ENCODE measurements at places on chromosomes 6 and 20.

- DNase-seq = no peak
These were observed 195.6 kb downstream of the GRM1 start for GRCh38 chr6:146224449-146224848.

DNA sequence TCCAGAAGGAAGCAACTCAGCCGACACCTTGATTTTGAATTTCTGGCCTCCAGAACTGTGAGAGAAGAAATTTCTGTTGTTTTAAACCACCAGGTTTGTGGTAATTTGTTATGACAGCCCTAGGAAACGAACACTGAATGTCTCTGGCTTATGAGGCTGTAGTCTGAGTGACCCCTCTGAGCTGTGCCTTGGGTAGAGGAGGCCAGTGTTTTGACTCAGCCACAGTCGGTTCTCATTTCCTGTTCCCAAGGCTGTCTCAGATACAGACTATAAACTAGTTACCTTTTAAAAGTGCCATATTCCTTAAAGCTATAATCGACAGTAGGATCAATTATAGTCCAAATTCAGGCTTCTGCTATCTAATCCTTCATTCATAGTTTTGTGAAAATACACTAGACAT, 391.2 kb upstream of the MAP3K7 start:
- no peak for DNase-seq

DNA sequence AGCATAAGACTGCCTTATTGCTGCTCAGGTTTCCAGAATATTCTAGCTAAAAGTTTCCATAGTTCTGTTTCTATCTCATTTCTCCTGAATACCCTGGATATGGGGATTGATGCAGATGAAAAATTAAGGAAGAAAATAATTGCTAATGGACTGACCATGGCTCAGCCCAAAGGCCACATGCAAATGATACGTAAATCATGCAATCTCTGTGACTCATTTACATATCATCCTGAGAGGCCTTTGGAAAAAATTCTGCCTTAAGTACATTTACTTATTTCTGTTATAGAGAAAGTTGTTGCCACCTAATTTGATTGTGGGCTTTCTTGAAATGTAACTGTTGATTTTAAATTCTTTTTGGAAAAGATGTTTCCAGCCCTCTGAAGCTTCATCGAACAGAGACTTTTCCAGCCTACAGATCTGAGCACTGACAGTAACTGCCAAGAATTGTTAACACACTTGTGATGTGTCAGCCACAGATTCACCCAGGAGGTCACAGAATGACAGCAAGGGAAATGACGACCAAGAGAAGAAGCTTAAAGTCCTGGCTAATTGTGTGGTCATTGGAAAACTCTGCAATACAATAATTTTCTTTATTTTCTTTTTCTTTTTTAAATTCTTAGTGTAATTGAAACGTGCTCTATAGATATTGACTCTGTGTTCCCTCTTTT, 174.8 kb downstream of the DOK5 start:
- no peak for DNase-seq

DNA sequence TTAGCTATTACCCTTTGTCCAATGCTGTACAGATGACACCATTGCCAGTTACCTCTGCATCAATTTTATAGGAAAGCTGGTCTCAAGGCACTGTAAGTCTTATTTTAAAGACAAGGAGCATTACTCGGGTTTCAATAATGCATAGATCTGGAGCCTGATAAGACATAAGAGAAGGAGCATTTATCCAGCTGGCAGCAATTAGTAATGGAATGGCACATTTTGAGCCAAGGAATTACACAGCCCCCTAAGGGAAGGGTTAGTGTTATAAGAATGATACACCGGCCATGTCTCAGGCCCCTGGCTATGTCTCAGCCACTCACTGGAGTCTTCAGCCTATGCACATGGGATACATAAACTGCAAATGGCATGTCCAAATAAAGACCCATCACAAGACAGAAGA, 23.1 kb upstream of the TMEM242 start:
- DNase-seq = no peak

DNA sequence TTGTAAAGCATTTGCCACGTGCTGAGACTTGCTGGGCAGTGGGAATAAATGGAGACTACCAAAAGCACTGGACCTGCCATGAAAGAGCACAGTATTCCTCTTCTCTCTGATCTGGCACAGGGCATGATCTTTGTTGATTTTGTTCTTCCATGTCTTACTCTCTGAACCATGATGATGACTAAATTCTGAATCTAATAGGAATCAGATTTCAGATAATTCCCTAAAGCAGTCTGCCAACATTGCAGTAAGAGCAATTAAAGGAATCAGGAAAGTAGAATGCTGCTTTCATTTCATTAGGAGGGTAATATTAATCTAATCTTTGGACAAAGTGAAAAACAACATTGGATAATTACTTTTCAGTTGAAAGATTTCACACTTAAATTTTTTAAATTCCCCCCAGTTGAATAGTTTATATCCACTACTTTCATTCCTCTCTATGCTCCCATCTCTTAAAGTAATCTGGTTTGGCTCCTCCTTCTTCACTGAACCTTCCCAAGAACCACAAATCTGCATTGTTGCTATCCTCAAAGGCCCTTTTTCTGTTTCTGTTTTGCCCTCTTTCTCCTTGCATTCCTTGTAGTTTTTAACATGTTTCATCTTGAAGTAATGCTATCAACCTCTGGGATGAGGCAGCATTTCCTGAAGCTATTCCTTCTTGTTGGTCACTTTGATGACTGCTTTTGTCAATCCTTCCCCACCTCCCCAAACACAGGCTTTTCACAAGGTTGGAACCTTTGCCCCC, 243.2 kb upstream of the TENT5A start:
- no peak for DNase-seq

GRCh38 chr6:42345696-42346416, 105.9 kb downstream of the TRERF1 start:
- DNase-seq = no peak

DNA sequence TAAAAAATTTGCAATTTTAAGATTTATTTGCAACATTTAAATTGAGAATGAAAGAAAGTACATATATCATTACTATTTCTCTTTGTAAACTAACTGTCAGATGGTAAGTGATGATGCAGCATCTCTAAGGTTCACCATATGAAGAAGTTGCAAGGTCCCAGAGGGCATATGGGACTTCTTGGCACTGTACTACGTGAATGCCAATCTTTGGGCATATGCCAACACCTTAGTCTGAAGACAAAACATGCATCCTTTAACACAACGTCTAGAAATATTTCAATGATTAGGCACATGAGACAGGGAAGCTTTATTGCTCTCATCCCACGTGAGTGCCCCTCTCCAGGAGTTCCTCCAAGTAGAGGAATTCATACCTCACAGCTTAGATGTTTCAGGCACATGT, 66.8 kb downstream of the CDK19 start:
- DNase-seq = no peak

DNA sequence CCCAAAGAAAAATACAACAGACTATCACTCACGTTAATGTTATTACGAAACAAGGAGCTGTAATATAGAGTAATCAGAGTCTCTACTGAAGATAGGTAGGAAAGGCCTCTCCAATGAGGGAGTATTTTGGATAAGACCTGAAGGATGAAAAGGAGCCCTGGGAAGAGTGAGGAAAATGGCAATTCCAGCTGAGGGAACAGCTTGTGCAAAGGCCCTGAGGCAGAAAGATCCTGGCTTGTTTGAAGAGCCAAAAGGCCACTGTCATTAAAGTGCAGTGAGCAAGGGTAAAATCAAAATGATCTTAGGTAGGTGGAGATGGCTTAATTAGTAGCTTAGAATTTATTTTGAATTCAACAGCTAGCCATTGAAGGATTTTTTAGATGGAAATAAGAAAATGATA, 138.6 kb downstream of the KHDC1L start:
- DNase-seq = no peak

DNA sequence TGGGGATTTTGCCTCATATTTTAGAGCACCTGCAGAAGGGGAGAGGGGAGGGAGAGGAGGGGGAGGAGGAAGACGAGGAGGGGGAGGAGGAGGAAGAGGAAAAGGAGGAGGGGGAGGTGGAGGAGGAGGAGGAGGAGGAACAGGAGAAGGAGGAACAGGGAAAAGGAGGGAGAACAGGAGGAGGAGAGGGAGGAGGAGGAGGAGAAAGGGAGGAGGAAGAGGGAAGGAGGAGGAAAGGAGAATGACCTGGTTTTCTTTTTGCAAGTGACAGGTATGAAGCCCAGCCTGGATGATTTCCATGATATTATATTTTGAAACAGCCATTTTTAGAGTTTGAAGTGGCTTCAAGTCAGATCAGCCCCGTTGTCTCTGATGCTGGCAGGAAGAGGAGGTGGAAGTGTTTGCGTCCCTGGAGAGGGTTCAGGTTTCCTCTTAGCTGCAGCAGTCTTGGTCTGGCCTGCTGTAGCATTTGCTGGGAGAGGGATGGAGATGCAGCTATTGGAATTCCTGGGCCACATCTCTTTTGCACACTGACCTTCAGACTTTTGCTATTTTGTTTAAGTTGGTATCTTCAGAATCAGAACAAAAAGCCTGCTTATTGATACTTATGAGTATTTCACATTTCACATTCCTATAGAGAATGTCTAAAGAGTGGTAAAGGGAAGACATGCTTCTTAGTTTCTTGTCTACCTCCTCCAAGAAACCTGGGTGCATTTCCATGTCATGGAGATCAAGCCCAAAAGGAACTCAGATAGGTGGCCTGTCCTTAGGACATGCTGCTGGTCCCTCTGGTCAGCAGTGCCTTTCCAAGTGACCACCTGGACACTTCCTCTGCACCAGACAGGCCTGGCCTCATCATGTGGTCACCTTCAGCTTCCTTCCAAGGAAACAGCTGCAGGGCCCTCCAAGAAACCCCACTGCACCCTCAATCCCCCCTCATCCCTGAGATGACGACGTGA, 54.3 kb upstream of the IYD start:
- DNase-seq = no peak

DNA sequence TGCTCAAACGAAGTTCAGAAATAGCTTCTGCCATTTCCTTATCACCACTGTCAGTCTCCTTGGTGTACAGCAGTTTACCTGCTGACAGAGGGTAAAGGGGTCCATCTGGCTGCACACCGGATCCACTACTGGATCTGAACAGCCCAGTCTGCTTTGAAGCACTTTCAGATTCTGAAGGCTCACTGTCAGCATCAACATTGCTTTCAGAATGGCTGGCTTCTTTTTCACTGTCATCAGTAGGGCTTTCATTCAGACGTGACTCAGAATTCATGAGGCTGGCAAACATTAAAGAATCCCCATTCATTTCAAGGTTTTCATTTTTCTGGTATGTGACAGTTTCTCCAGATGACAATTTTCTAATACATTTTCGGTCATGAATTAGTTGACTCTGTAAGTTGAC, 21.0 kb upstream of the PNISR start:
- no peak for DNase-seq

- DNase-seq = no peak
These were observed 161.1 kb downstream of the DLL1 start for GRCh38 chr6:170129691-170130171.

DNA sequence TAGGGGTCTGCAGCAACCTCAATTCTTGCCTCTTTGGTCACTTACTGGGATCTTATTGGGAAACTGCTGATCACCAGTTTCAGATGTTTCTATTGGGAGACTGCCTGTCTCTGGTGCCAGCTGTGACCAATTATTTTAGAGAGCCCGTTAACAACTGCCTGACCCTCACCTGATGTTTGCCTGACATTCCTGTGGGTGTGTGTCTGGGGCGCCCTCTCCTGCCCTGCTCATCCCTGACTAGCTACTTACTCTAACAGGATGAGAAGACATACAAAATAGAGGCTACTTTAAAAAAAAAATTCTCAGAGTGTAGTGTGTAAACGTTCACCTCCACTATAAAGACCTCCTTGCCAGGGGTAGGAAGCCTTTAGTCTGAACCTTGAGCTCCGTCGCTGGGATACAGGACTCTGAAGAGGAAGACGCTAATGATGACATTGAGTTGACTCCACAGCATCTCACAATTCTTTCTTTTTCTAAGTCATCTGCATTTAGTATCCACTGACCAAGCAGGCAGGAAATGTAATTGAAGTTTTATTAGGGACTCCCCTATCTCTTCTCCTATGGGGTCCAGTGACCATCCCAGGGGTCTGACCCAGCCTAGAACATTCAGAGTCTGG, 54.6 kb upstream of the DDR1 start:
- no peak for DNase-seq

GRCh38 chr6:168602576-168602975, 161.6 kb downstream of the SMOC2 start:
- DNase-seq = no peak

DNA sequence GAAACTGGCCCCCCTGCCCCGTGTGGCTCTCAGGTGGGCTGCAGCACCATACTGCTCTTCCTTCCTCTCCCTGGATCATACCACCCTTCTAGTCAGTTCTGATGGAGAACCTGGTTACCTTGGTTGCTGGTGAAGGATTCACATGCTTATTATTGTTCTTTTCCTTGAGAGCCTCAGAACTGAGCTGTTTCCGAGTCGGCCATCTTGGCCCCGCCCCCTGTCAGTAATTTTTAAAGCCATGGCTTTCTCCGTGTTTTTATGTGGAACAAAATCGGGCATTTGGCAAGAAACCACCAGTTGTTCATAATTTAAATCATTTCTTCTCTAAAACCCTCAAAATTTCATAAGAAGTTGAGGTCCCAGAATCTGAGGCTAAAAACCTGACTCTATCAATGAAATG, 493.8 kb downstream of the NKAIN2 start:
- DNase-seq = no peak

- no peak for DNase-seq
These were observed 54.1 kb upstream of the NT5E start for GRCh38 chr6:85395746-85396145.

DNA sequence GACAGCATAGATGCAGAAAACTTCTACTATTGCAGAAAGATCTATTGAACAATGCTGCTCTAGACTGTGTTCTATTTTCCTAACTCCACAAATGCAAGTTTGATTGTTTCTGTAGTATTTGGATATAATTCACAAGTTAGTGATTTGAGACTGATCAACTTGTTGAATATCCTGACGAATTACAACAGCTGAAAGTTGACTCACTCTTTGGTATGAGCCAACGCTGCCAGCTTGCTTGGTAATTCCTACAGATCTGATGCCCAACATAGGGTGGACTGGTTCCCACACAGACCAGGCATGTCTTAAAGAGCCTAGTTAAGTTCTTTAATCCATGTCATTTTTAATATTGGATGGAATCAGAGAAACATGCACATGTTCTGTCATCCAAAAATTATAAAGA, 231.0 kb upstream of the RAB32 start:
- no peak for DNase-seq

GRCh38 chr6:90559931-90560330, 26.9 kb downstream of the MAP3K7 start:
- no peak for DNase-seq

- no peak for DNase-seq
These were observed 28.5 kb downstream of the ERMARD start for GRCh38 chr6:169779896-169780295.

DNA sequence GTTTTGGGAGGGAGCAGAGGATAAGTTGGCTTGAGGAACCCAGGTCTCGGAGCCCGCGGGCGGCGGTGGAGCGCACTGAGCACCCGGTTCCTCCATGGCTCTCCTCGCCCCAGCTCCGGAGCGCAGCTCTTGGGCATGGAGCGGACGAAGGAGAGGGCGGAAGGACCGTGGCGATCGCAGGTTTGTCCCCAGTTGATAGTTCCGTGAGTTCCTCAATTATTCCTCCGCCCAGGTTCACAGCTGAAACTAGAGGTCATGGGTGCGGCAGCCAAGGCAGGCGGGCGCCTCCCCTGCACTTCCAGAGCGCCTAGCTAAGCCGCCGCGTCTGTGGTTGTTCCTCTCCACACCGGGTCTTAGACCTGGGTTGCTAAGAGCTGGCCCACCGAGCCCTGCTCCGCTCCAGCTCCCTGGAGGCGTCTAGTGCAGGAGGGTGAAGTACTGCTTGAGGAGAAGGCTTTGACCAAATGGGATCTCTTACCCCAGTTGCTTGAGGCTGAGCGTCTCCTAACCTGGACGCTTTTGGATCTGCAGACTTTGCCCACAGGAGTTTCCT, at the start of gene HTR1B:
Gene HTR1B, minus strand, starts transcription at position 184 of the 553 bp plus-strand sequence. Its CDS starts 88 bp downstream, at position 96.
- DNase-seq = no peak

All from activated CD8-positive, alpha-beta memory T cell treated with anti-CD3 and anti-CD28 coated beads for 48 hours (primary cell).